Activated CD8-positive, alpha-beta memory T cell treated with anti-CD3 and anti-CD28 coated beads, Interleukin-2, amount 50 U/mL, for 4 hours (primary cell): ENCODE measurements at places on chromosomes 5 and 9.

- no peak for DNase-seq
Observed at GRCh38 chr5:95347506-95348120, 43.6 kb upstream of the FAM81B start.

DNA sequence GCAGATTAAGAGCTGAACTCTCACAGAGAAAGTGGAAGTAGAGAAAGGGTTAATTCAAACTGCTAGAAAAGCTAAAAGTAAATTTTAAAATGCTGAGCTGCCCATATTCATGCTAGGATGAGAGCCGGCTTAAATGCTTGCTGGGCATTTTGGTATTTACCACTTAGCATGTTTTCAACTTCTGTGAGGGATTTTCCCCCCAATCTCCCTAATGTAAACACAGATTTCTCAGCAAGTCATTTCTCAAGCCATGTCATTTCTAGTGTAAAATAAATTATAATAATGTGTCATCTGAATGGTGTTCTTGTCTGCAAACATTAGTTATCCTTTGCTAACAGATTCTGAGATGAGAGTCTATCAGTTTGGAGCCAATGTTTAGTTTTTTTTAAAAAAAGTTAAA lies 22.3 kb downstream of the RPS23 start:
- DNase-seq = no peak

DNA sequence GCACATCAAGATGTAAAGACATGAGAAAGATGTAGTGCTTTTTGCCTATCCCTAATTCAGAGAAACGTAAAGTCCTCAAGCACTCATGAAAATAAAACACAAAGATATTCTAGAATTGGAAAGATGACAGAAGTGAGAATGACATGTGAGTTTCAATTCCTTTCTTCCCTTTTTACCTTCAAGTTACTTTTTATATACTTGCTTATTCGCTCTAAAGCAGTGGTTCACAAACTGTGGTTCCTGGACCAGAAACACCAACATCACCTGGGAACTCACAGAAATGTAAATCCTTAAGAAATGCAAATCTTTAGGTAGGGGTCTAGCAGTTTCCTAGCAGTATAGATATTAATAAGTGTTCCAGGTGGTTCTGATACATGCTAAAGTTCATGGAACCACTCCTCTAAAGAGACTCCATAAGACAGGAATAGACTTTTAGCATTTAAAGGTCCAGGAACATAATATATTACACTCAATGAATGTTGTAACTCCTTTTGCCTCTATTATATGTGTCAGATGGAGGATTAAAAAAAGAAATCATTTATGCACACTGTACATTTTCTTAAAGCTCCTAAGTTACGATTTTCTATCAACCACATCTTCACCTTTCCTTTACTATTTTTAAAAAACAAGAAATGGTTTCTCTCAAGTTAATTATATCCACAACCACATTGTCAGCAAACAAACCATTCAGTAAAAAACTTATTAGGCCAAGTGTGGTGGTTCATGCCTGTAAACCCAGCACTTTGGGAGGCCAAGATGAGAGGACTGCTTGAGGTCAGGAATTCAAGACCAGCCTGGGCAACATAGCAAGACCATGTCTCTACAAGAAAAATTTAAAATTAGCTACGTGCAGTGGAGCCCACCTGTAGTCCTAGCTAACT lies 39.9 kb downstream of the ERP44 start:
- DNase-seq = no peak

GRCh38 chr9:95007226-95007869 lies 280.8 kb downstream of the AOPEP start:
- DNase-seq = no peak

GRCh38 chr5:135245521-135246499 lies 153.2 kb downstream of the MACROH2A1 start:
- DNase-seq = no peak

- no peak for DNase-seq
Observed at GRCh38 chr5:156716591-156717380, 133.3 kb upstream of the PPP1R2B start.

GRCh38 chr5:3349704-3350565 lies 245.7 kb upstream of the IRX1 start:
- no peak for DNase-seq
